NCI-H510A (cell line): ENCODE measurements at places on chromosomes 3 and 15.
A peak's percentile ranks its signal among the peaks of the same experiment; 100 is the strongest.

DNA sequence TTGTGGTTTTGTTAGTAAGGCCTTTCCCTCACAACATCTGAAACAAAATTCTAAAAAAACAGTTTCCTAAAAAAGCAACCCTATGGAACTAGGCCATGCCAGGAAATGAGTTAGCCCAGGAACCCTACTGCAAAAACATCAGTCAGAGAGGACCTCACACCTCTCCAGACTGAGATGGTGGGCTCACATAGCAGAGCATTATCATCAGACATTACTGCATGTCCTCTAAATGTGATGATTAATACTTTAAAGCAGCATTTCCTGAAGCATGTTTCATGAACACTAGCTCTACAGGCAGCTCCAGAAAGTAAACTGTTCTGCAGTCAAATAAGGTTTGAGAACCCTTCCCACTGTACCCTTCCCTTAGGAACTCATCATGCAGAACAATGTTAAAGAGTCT, 232.3 kb upstream of the MRPL3 start:
- DNase-seq, result no peak

DNA sequence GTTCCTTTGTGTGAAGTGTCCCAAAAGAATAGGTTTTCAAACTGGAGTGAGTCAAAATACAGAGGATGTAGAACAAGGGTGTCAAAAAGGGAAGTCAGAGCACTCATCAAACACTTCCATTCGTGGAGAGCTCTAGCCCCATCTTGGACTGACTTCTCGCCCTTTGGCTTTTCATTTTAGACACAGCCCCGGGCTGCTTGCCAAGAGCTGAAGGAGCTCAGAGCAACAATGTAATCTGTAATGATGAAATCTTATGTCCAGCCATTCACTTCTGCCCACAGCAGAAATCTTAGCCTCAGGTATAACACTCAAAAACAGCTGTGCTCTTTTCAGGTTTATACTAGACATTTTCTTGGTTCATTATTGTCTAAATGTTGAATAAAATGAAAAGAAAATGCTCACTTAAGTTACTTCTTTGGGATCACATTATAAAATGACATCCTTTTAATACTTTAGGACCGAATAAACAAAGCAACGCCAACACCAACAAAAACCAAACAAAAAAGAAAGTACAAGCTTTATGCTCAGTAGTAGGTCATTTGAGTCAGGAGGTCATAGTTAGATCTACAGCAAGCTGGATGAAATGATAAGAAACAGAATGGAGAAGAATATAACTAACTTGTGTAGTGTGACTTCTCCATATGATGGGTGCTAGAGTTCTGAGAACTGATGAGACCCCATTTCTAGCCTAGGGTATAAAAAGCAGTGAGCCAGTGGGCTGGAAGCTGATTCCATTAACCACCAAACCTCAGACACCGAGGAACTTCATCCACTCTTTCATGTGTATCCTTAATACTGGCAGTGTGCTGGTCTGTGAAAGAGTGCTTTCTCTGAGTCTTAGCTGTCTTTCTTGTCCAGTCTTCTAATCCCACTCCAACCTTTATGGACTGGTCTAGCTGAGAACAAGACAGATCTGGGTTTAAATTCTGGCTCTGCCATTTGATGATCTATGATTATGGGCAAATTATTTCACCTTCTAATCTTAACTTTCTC, 131.8 kb upstream of the SLC7A14 start:
- DNase-seq, result no peak

- DNase-seq, result no peak
These were observed 233.5 kb upstream of the ATP10A start for GRCh38 chr15:26096581-26096980.

DNA sequence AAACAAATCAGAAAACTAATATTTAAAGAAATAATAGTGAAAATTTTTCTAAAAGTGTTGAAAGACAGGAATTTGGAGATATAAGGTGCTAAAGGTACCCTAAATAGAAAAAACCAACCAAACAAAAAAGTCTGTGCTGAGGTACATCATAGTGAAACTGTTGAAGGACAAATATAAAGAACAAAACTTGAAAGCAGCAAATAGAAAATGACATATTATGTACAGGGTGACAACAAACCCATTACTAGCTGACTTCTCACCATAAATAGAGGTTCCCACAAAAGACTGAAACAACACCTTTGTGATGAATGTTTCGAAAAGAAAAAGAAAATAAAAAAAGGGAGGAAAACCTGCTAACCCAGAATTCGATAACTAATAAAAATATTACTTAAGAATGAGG, 502.5 kb upstream of the NECTIN3 start:
- no peak for DNase-seq

DNA sequence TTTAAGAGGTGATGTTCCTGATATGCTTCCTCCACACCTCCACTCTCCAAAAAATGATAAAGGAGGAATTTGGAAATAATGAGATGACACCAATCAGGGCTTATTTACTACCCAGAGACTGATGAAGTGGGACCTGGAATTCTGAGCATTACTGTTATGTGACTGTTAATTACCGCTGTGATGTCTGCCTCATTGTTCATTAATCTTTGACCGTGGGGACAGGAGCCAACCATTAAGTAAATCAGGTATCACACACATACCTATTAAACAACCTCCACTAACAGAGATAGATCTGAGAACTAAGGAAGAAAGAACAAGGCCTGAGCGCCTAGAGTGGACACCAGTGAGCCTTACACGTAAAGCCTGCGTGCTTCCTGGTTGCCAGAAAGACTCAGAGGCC, 37.7 kb downstream of the ABHD5 start:
- no peak for DNase-seq

- peak; percentile 74 for DNase-seq
These were observed 2.4 kb downstream of the SLCO3A1 start for GRCh38 chr15:91855684-91856489.

GRCh38 chr3:189862385-189862998, 231.3 kb downstream of the TP63 start:
- DNase-seq, result no peak

DNA sequence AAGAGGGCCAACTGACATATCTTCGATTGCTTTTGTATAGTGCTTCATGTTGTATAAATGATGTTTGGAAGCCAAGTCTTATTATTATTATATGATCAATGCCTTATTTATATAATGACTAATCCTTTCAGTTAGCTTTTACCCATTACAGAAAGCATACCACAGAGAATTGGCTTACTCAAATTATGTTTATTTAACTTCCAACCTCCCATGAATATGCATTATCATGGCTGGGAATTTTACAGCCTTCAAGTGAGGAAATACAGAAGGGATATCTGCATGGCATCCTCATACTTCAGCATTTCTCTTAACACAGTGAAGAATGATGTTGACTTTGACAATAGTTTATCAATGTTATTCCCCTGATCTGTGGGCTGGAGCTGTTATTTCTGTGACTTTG, 225.9 kb upstream of the GAP43 start:
- no peak for DNase-seq

DNA sequence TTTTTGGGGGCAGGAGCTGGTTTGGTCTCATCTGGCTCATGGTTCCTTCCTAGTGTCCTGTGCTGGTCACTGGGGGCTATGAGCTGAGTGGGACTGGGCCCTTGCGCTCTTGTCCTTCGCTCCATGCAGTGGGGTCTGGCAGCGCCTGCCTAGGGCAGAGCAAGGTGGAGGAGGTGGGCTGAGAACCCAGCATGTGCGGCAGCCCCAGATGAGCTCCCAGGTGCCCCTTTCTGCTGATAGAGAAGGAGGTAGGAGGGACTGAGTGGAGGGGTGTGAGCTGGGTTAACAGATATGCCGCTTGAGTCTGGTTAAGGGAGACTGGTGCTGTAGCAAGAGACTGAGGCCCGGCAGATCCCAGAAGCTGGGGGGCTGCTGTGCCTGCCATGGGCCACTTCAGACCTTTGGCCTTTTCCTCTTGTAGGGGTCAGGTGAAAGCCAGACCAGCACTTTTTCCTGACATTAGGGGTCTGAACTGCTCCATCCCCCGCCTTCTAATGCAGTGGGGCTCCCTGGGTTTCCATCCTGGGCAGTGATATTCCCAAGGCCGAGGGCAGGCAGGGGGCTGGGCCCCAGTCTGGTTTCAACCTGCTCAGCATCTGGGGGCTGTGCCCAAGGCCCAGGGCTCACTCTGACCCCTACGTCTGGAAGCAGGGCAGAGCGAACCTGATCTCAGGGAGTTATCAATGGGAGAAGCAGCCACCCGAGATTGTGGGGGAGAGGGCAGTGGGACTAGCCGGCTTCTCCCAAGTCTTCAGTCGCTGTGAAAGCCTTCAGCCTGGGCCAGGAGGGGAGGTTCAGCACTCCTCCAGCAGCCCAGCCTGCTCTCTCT, 62.9 kb upstream of the PRR23C start:
- no peak for DNase-seq

GRCh38 chr15:81091889-81092558, 42.0 kb upstream of the CFAP161 start:
- DNase-seq, result peak; percentile 39

GRCh38 chr3:18499301-18499700, 74.2 kb upstream of the SATB1 start:
- no peak for DNase-seq

GRCh38 chr3:32821686-32822296, 4.0 kb downstream of the TRIM71 start:
- DNase-seq, result no peak

- DNase-seq, result peak; percentile 83
These were observed 109.1 kb upstream of the LRIG1 start for GRCh38 chr3:66609660-66610561.

- DNase-seq, result no peak
These were observed 518.2 kb downstream of the CADM2 start for GRCh38 chr3:85476891-85477495.

- no peak for DNase-seq
These were observed 16.1 kb downstream of the TLE3 start for GRCh38 chr15:70081612-70082011.

DNA sequence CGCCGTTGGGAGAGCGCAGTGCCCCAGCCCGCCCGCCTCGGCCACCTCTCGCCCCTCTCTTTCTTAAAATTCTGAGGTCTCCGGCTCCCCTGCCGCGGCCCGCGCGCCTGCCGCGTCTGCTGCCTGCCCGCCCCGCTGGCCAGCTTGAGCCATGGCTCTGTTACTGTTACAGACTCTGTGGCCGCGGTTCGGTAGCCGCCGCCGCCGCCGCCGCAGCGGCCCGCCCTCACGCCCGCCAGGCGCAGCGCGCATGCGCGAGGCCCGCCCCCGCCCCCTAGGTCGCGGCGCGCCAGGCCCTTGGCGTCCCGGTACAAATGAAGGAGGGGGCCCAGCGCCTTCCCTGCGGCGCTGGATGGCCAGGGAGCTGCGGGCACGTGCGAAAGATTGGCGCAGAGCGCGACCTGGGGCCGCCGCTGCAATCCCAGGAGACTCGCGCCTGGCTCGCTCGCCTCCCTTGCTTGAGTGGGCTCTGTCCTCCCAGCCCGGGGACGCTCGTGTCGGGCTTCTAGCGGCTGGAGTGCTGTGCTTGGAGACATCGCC, at the start of gene ONECUT1:
Gene ONECUT1 (minus strand): TSS at position 168 of the 540 bp plus-strand sequence. CDS start 452 bp downstream, outside the sequence.
- DNase-seq, result peak; percentile 32

GRCh38 chr3:94293793-94294195, 230.9 kb downstream of the NSUN3 start:
- DNase-seq, result no peak

DNA sequence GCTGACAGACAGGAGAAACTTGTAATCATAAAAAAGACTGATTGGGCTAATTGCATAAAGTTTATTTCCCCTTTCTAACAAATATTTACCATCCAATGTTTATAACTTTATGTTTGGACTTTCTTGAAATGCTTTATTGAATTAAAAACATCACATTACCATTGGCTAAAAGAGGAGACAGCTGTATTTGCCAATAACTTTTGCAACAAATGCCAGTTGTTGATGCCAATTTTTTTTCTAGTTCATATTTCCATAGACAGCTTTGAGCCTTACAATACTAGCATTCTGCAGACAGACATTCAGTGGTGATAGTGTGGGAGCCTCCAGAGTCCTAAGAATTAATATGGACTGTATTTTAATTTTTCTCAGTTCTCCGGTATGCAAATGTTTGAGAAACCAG, 198.4 kb downstream of the ADAMTS17 start:
- DNase-seq, result no peak

DNA sequence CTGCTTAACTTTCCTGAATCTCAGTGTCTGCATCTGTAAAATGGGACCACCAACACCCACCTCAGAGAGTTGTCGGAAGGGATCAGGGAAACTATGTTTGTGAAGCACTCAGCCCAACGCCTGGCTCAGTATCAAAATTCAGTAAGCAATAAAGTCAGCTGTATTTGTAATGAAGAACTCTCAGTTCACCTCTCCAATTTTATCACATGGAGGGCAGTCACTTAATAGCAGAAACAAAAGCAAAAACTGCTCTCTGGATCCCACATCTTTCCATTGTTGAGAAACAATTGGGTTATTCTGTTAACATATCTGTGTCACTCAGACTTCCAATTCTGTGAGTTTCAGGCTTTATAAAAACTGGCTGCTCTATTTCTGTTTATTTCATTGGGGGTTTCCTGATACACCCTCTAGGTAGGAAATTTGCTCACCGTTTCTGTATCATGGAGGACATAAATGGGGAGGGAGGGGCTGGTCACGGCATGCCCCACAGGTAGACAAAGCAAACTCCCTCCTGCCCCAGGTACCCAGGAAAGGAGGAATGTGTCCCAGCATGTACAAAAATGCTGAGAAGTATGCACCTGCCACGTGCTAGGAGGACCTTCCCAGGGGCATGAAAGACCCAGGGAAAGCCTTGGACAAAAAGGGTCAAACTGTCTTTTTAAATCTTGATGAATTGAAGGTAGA, 81.4 kb upstream of the LMOD3 start:
- no peak for DNase-seq

DNA sequence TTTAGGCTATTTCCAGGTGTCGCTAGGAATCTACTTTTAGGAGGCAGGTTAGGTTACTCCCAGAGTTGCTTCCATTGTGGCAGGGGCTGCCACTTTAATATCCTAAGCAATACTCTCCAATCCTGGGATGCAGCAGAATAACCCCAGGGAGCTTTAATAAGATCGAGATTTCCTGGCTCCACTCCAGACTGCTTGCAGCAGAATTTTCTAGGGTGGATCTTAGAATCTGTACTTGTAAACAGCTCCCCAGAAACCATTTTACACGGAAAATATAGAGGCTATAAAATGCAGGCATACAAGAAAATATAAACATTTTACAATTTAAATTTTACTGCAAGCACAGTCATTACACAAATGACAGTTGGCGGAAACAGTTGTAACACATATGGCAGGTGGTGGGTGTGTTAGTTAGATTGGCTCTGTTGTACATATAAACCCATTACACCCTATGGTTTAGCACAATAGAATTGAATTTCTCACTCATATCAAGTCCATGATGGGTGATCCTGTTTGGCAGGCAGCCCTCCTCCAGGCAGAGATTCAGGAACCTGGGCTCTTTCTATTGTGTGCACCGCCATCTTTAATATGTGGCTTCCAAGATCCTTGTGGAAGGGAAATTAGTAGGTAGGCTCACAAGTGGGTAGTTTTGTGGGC, 35.0 kb upstream of the TNFAIP8L3 start:
- DNase-seq, result no peak

DNA sequence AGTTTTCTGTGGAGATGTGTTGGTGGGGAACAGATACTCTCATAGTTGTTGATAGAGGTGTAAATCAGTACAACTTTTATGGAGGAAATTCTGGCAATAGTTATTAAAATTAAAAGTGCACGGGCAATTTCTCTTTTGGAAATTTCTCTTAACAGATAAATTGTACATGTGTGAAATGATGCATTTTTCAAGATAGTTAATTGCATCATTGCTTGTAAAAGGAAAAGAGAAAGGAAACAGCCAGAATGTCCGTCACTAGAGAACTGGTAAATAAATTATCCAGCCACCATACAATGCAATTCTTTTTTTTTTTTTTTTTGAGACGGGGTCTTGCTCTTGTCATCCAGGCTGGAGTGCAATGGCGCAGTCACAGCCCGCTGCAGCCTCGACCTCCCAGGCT, 14.2 kb downstream of the ZNF710 start:
- no peak for DNase-seq
